ENCODE measurements at places on chromosomes 11 and 22.
A peak's percentile ranks its signal among the peaks of the same experiment; 100 is the strongest.

DNA sequence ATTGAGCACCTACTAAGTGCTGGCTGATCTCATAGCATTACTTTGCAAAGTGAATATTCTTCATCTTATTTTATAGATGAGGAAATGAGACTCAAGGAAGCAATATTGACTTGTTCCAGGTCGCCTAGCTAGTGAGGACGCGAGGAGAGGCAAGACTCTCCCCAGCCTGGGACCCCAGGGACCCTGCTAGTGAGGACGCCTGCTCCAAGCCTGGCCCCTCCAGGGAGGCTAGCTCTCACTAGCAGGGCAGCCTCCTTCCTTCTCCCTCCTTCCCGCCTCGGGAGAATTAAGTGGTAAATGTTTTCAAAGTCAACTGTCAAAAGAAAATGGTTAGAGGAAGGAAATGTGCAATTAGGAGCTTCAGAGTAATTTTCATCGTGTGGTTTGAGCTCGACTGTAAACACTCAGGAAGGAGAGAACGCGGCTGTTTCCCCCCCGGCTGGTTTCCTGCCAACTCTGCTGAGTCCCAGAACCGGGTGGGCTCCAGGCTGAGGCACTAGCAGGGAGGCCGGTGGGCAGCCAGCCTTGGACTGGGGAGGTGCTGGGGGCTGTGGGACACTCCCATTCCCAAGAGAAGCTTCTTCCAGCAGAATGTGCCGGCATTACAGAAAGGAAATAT lies 17.9 kb downstream of the MYEOV start:
- DNase-seq, result no peak

DNA sequence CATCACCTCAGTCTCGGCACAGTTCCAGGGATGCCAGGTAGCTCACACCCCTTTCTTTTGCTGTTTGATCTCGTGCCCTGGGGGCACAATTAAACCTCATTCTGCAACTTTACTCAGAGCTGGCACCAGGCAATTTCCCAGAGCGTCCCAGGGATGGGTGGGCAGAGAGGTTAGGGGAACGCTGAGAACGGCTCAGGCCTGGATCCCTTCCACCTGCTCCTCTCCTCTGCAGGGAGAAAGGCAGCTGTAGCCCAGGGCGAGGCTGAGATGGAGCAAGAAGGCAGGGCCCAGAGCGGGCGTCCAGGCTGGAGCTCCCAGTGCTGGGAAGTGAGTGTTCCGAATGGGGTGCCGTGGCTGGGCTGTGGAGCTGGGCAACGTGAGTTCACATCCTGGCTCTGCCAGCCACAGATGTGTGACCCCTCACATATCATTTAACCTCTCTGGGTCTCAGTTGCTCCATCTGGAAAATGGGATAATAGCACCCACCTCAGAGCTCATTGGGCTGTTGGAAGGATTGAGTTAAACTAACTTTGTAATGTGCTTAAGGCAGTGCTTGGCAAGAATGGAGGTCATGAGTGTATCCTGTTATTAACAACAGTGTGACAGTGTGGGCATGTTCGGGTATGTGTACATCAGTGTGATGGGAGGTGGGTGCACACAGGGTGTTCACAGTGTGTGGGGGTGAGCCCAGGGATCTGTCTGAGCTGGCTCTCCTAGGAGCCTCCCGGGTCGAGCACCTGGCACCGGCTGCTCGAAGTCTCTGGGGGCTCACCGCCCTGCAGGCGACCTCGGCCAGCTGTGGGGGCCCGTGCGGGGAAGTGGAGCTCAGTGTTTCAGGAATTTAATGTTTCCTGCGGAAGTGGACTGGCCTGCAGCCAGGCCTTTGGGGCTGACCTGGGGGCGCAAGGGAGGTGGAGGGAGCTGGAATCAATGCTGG lies 15.5 kb downstream of the OTUB1 start:
- DNase-seq, result no peak

DNA sequence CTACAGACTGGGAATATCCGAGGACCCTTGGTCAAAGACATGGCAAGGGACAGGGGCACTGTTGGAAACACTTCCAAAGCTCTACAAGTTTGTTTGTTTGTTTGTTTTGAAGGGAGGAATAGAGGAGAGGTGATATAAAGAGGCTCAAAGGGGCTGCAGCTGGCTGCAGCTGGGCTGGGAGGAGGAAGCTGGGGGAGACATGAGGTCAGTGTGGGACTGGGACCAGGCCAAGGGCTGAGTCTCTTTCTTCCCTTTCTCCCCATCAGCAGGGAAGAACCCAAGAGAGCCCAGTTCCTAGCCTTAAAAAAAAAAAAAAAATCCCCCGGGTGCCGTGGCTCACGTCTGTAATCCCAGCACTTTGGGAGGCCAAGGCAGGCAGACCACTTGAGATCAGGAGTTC lies 5.0 kb downstream of the RHOG start:
- DNase-seq, result no peak

DNA sequence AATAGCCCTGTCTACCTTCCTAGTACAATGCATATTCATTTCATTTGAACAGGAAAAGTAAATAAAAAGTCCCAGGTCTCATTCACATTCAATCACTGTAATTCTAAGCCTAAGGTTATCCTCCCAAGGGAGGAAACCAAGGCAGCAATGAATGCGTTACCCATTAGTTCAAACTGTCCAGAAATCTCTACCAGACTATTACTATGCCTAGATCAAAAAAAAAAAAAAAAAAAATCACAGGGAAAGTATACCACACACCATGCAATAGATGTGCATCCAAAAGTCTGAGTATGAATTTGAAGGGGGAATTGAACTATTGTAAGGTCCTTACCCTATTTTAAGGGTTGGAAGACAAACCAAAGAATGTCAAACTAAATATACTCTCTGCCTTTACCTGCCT lies 598.0 kb upstream of the API5 start:
- DNase-seq, result no peak

DNA sequence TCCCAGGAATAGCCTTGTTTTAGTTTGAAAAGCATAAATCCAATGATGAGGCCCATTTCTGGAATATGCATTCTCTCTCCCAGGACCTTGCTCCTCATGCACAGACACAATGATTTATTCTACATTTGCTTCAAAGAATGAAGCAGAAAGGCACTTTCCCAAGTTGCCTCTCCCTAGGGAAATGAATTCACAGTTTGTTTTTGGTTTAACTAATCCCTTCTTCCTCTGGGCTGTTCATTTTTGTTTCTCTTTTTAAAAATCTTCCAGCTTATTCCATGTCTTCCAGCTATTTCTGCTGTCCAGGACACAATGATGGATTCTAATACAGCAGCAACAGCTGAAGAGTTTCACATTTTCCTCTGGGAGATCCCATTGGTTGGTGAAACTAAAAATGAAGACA lies 1529.2 kb upstream of the TENM4 start:
- DNase-seq, result no peak

DNA sequence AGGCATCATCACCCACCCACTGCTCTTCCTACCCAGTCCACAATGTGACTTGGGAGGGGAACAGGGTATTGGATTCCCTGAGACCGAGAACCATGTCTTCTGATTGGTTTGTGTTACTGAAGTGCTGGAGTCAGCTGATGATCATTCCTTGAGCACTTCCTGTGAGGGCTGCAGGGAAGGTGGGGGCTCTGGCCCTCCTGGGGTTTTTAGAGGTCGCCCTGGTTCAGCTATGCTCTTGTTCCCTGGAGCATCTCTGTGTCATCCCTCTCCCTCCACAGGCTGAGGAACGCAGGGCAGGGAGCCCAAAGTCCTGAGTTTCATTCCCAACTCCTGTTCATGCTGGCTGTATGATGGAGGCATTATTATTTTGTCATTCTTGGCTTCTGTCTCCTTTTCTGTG lies 6.7 kb downstream of the ZC3H7B start:
- DNase-seq, result no peak

DNA sequence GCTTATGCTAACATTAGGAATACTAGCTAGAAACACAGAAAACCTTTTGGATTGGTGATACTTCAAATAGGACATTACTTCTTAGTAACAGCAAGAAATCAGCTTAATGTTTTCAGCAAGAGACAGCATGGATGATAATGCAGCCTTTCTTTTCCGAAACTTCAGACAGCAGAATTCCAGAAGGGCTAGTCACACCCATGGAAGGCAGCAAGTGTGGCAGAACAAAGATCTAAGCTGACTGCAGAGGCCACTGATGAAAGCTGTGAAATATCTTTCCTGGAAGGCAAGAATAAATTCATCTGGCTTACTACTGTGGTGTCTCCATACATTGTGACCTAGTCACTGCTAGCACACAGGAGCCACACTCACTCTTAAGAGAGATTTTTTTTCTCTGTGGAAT lies 100.3 kb downstream of the CCDC83 start:
- DNase-seq, result no peak

DNA sequence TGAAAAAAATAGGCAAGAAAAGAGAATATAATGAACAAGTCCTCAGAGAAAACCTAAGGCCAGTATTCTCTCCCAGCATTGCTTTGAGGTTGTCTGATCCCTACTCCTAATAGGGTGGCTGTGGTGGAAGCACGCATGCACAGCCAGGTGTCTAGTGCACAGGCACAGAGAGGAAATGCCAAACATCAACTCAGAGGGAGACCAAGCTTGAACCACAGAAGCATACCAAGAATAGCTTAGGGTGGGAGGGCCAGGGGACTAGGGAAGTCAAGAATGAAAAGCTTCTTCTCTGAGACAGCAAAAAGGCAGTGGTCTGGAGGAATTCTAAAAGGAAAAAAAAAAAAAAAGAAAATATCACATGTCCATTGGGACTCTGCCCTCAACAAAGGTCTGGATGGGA lies 244.1 kb upstream of the API5 start:
- DNase-seq, result no peak

- no peak for DNase-seq
Observed at GRCh38 chr11:131518305-131518838, 148.0 kb downstream of the NTM start.

GRCh38 chr22:30829901-30830550 lies 135.4 kb downstream of the OSBP2 start:
- no peak for DNase-seq

- DNase-seq, result peak; percentile 78
Observed at GRCh38 chr22:45863981-45864751, 112.8 kb downstream of the WNT7B start.

GRCh38 chr11:107707215-107707671 lies 4.6 kb downstream of the SLN start:
- no peak for DNase-seq

- no peak for DNase-seq
Observed at GRCh38 chr22:28597665-28598064, 82.0 kb downstream of the TTC28 start.

- no peak for DNase-seq
Observed at GRCh38 chr22:37931893-37932389, 21.5 kb downstream of the C22orf23 start.

DNA sequence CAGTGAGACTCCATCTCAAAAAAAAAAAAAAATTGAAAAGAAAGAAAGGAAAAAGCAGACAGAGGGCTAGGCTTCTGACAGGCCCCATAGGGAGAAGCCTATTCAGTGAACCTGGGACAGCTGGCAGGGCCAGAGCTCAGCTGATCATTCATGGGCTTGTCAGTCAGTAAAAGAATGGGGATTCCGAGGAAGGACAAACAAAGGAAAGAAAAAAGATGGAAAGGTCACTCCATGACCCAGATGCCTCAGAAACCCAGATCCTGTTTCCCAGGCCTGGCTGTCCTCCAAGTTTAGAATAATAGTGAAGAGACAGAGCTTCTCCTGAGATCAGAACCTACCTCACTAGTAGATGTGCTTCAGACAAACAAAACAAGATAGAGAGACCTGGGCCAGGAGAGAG lies 34.3 kb upstream of the ASPHD2 start:
- DNase-seq, result no peak

DNA sequence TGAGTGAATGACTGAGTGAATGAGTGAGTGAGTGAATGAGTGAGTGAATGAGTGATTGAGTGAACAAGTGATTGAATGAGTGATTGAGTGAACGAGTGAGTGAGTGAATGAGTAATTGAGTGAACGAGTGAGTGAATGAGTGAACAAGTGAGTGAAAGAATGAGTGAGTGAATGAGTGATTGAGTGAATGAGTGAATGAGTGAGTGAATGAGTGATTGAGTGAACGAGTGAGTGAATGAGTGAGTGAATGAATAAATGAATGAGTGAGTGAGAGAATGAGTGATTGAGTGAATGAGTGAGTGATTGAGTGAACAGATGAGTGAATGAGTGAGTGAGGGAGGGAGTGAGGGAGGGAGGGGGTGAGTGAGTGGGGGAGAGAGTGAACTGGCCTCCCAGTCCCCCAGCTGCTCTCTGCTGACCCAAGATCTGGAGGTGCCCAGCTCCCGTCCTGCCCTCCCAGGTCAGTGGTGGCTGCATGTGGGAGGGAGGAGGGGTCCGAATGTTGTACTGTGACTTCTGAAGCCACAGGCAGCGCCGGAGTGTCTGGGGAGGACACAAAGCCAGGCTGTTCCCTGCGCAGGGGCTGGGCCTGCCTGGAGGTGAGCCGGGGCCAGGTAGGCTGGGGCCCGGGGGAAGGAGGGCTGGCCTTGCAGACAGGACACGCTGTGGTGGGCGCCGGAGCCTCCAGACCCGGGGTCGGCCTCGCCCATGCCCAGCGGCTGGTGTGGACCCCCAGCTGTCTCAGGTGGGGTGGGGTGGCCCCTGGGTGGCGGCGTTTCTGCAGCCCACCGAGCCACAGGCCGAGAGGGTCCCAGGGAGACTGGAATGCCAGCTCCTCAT lies 17.8 kb upstream of the PIM3 start:
- DNase-seq, result no peak

GRCh38 chr11:69299023-69299461 lies 5.1 kb downstream of the MYEOV start:
- DNase-seq, result no peak

DNA sequence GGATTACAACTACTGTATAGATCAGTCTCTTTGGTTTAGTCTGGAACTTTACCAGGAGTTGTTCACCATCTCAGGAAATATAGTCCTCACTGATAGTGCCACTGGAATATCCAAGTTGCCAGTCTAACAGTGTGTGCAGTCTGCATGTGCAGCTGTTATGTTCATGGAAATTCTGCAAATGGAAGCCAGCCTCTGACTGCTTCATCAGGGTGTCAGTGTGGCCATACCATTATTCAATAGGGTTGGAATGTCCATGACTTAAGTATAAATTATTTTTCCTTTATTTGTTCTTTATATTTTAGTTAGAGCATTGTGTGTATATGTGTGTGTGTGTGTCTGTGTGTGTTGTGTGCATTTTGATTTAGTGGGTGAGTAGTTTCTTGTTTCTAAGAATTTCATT lies 51.8 kb downstream of the C11orf96 start:
- no peak for DNase-seq

DNA sequence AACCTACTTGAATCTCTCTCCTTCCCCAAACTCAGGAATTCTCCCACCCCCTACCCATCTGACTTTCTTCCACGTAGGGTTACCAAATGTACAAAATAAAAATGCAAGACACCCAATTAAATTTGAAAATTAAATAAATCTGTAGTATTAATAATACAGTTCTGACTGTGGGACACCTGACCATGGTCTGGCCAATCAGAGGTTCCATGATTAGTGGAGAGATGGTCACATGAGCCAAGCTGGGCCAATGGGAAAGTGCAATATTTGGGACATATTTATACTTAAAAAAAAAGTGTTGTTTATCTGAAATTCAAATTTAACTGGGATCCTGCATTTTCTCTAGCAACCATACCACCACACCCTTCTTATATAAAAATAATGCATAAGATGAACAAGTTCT lies 29.8 kb upstream of the ASPHD2 start:
- DNase-seq, result no peak

Measured in stimulated activated CD4-positive, alpha-beta T cell treated with anti-CD3 and anti-CD28 coated beads, Interleukin-12 subunit alpha, Interleukin-12 subunit beta, amount 100 ng/mL, for 24 hours (primary cell).